ENCODE measurements at places on chromosomes 1 and 21.
A peak's percentile ranks its signal among the peaks of the same experiment; 100 is the strongest.

GRCh38 chr1:173870252-173871075 is 2.3 kb downstream of the ZBTB37 start:
- no peak for DNase-seq

GRCh38 chr1:199747984-199748383 is 279.5 kb upstream of the NR5A2 start:
- DNase-seq: no peak

DNA sequence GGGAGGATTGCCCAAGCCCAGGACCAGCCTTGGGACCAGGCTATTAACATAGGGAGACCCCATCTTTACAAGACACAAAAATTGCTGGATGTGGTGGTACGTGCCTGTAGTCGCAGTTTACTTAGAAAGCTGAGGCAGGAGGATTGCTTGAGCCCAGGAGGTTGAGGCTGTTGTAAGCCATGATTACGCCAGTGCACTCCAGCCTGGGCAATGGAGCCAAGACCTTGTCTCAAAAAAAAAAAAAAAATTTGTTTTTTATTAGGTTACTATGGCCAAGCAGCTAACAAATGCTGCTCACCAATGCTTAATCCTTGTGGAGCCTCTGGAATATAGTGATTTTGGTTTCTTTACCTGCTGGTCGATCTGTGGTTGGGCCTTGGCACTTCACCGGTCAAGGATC is 8.8 kb downstream of the ARID1A start:
- DNase-seq: no peak

GRCh38 chr1:47411436-47411835 is 4.6 kb upstream of the FOXE3 start:
- no peak for DNase-seq

DNA sequence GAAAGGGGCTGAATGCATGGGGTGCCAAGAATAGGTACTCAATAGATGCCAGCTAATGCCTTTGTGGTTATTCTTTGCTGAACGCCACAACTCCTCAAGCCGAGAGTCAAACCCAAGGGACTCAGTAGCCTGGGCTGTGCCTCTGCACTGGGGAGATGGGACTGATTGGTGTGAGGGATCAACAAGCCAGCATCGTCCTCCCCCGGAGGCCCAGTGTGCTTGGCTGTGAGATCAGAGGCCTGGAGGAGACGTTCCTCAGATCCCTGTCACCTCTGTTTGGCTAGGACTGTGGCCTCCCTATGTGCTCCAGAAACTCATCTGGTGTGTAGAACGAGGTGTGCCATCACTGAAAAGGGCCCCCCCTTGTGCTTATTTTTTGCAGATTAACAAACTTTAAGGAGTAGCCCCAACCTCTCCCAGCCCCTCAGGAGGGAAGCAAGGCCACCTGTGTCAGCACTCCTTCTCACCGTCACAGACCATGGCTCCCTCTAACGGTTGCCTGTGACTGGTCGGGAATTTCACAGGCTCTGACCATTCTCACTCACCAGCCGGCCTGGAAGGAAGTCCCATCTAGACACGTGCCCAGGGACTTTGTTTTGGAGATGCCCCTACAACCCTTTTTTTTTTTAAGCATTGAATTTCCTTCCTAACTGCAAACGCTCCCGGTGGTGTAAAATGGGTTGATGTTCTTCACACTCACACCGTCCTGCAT is 194.0 kb upstream of the VAMP3 start:
- DNase-seq: peak; percentile 29

DNA sequence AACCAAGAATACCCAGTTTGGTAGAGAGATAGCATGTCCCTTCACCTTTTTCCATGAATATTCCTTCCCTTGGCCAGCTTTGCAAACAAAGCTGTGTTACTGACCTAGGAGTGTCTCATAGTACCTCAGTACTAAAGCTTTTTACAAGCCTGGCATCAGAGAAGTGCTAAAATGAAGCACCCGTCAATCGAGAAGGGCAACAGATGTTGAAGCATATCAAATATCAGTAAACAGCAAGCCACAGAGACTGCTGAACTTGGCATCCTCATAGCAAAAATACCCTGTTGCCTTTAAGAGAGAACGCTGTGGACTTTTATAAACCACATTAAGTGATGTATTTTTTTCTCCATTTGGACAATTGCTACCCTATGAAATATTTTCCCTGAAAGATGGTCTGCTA is 128.6 kb upstream of the HOOK1 start:
- DNase-seq: no peak

- no peak for DNase-seq
Observed at GRCh38 chr1:16253332-16253922, 16.4 kb upstream of the CPLANE2 start.

GRCh38 chr1:211485480-211485857 is 6.5 kb downstream of the RD3 start:
- no peak for DNase-seq

- DNase-seq: no peak
Observed at GRCh38 chr21:42375506-42375905, 9.2 kb upstream of the TFF1 start.

DNA sequence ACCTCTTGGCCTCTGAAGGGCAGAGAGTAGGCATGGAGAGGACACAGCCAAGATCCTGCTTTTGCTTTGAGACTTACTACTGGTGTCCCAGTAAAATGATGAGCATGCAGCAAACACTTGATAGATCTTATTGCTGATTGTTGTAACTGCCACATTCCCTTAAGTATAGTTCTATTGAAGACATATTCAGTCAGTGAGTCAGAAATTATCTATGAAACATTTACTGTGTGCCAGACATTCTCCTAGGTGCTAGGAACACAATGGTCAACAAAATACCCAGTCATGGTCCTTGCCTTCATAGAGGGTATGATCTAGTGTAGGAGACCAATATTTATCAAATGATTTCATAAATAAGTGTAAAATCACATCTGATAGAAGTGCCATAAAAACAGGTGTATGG is 13.6 kb downstream of the STYXL2 start:
- no peak for DNase-seq

GRCh38 chr1:5780324-5780716 is 211.9 kb downstream of the NPHP4 start:
- DNase-seq: no peak

- no peak for DNase-seq
Observed at GRCh38 chr1:89311757-89312156, 39.1 kb upstream of the GBP5 start.

- no peak for DNase-seq
Observed at GRCh38 chr1:12386130-12386529, 156.3 kb downstream of the VPS13D start.

DNA sequence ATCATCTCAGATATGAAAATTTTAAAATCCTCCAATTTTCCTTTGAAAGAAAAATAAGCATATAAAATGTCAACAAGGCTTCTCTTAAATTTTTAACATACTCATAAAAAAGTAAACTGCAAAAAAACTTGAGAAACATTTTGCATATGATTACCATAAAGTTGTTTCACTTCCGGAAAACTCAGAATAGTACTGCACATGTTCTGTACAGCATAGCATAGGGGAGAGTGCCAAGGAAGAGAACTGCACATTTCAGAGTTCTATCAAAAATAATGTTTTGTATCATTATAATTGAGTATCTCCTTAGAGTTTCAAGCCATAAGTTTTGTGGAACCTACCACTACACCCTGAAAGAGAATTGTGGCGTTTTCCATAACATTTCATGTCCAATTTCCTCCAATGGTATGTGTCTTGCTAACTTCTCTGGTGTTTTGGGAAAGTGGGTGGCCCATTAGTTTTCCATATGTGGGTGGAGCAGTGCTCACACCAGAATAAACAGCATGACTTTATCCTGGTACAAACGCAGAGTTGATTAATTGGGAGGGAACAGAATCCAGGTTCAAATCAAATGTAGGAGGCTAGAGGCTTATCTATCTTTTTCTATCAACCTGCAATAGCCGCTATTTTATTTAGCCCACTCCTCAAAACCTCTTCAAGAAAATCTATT is 430.9 kb downstream of the LMO4 start:
- DNase-seq: no peak

GRCh38 chr1:68196676-68197075 is 35.6 kb downstream of the WLS start:
- no peak for DNase-seq

DNA sequence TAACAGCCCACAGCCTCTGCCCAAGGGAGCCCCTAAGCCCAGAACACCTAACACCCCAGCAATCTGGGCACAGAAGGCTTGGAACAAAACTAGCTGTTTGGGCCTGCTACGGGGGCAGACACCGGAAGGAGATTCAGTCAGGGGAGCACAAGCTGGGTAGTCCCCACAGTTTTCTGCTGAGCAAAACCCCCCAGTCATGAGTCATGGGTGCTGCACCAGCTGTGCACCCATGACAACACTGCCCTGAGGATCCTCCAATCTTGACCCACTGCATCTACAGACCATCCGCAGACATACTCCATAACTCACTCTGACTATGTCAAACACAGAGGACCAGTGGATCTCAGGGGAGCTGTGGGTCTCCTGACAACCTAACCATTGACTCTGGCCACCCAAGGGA is 105.1 kb downstream of the LRIG2 start:
- DNase-seq: no peak

GRCh38 chr1:43653339-43653738 is 3.4 kb downstream of the KDM4A start:
- DNase-seq: no peak

- no peak for DNase-seq
Observed at GRCh38 chr1:222224636-222225315, 323.1 kb downstream of the HHIPL2 start.

DNA sequence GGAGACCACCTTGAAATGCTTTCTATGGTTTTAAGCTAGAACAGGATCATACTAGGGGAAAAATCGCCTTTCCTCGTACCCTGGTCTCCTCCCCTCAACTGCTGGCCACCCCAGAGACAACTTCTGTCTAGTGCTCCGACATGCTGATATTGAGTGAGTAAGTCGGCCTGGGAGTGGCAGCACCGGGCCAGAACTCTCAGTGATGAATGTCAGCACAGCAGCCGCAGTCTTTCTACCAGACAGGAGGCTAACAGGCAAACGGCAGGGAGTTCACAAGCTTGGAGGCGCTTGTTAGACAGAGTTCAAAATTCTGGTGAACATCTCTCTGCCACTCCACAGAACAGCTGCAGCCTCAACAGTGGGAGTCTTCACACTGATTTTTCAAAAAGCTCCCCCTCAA is 716.9 kb downstream of the ADGRL2 start:
- no peak for DNase-seq

- no peak for DNase-seq
Observed at GRCh38 chr21:34648739-34649297, 20.0 kb upstream of the CLIC6 start.

- no peak for DNase-seq
Observed at GRCh38 chr1:16294219-16295212, 57.5 kb upstream of the CPLANE2 start.

GRCh38 chr1:152904688-152905440 is 3.5 kb upstream of the IVL start:
- DNase-seq: no peak

DNA sequence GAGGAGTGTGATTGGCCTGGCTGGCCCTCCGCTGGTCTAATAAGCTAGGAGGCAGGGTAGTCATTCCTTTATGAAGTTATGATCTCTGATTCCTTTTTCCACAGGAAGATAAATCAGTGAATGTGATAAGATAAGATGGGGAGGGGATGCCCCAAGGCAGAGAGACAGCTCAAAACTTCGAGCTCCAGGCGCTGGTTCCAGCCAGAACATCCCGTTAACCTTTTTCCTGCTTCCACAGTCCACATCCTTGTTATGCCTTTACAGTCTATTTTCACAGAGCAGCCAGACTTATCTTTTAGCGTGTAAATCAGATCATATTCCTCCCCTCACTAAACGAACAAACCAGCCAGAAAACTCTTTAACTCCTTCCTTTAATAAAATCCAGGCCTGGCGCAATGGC is 38.5 kb upstream of the BMP8B start:
- no peak for DNase-seq

DNA sequence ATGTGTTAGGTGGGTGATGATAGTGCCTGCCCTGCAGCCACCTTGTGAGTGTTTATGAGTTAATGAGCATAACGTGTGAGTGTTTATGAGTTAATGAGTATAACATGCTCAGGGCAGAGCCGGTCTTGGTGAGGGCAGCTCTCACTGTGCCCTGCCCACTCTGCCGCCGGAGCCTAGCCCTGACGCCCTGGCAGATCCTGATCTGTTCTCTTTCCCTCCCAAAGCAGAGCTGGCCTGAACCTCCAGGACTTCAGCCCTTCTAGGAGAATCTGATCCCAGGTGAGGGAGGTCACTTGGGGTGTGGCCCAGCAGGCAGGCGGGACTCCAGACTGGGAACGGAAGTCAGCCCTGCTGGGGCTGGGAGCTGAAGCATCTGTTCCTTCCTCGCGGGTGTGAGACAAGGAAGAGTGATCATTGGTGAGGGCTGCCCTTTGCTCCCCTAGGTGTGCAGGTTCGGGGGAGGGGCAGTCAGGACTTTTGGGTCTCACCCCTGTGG is 5.7 kb downstream of the FBLIM1 start:
- DNase-seq: peak; percentile 85

DNA sequence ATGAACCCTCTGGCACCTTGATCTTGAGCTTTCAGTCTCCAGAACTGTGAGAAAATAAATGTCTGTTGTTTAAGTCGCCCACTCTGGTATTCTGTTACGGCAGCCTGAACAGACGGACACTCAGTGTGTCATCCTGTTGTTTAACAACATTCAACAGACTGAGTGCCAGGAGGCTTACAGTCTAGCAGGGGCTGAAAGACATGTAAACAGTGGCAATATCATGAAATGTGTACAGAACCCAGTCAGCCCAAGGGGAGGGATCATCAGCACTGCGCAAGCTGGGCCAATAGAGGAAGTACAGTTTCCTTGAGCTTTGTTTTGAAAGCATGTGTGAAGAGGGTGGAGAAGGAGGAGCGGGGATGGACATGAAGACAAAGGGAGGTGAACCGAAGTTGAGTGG is 13.6 kb downstream of the DIP2A start:
- no peak for DNase-seq

DNA sequence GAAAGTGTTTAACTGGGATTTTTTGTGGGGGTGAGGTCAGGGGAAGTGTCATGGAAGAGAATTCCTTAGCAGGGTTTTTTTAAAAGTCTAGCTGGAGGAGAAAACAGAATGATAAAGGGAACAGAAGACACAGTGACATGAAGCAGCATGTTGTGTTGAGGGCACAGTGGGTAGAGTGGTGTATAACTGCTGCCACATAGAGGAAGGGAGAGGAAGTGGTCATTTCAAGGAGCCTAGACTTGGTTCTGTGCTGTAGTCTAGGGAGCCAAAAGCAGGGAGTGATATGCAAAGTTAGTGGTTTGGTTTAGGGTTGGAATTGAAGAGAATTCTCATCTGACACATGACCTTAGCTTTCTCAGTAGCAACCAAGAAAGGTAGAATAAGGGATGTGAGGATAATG is 10.2 kb downstream of the EEIG2 start:
- DNase-seq: no peak

DNA sequence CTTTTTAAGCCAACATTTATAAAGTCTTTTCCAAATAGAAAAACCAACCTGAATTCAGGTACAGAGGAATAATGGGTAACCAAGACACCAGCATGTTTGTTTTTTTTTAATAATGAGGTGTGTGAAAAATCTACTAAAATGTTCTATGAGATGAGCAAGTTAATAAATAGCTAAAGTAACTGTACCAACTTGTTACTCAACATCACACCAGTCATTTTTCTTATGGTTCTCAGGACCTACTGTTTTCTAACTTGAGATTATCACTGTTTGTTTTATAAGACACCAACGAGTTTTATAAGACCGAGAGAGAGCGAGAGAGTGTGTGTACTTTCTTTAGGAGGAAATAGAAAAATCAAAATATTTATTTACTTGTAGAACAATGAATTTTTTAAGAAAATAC is 12.4 kb downstream of the ELK4 start:
- no peak for DNase-seq

- no peak for DNase-seq
Observed at GRCh38 chr21:41477641-41478318, 30.2 kb downstream of the TMPRSS2 start.
